ENCODE measurements at places on chromosomes 7 and 10.
A peak's percentile ranks its signal among the peaks of the same experiment; 100 is the strongest.

DNA sequence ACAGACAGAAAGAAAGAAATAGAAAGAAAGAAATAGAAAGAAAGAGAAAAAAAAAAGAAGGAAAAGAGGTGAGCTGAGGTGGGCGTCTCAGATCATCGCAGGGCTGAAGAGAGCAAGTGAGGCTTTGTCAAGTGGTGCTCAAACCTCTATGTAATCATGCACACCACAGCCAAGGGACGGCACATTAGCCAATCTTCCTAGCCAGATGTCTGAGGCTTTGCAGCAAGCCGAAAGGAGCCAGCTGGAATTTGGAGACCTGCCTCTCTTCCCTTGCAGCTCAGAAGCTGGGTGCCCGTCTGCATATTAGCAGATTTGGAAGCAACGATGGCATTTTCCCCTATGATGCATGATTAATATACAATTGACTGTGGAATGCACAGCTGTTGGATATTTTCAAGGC is 52.5 kb downstream of the ADRA2A start:
- DNase-seq, result no peak

- DNase-seq, result no peak
Measured at GRCh38 chr10:114876169-114876568, 54.6 kb downstream of the FHIP2A start.

GRCh38 chr7:46237466-46237865 is 316.4 kb upstream of the IGFBP3 start:
- no peak for DNase-seq

- no peak for DNase-seq
Measured at GRCh38 chr7:141190495-141190894, 116.6 kb downstream of the TMEM178B start.

DNA sequence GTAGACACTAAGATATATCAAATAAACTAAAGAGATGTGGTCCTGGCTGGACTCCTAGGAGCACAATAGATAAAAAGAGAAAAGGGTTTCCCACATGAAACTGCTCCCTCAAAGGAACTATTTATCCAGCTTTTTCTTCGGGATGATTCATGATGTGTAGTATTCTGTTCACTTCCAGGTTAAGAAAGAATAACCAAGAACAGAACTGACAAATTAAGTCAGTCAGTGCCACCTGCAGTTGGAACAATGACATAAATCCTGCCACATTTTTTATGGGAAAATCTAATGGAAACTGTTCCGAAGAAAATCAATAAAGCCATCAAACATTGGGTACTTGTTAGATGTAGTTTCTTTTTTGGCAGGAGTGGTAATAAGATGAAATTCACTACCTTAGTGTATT is 87.1 kb downstream of the POLR1F start:
- no peak for DNase-seq

GRCh38 chr7:96973986-96974385 is 31.4 kb upstream of the DLX6 start:
- DNase-seq, result no peak

DNA sequence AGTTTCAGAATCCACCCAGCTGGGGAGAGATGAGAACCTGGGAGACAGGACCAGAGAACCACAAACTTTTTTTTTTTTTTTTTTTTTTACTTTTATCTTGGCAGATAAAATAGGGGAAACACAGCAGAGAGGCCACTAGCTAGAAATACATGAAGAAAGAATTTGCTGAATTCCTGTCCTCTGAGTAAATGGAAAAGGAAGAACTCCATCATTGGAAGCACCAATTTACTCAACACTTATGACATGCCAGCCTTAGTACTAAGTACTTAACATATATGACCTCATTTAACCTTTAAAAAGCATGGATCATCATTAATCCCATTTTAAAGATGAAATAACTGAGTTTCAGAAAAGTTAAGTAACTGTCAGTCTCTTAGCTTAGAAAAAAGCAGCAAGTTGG is 343.0 kb upstream of the NPSR1 start:
- DNase-seq, result no peak

GRCh38 chr10:86871563-86872183 is 85.7 kb downstream of the MMRN2 start:
- DNase-seq, result no peak

DNA sequence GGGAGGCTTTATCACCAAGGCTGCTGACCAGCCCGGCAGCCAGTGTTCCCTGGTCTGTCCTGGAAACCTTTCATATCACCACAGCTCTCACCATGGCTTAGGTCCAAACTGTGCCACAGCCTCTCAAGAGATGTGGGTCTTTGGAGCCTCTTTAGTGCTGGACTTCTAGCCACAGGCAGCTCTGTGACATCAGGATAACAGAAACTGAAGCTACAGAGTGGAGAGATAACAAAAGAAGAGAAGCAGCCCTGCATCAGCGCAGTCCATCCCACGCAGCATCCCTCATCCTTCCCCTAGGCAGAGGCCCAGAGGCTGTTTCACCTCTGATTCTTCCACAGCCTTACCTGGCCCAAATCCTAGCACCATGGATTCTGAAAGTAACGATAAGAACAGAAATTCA is 187.9 kb upstream of the KMT2E start:
- DNase-seq, result no peak

GRCh38 chr7:136717910-136718557 is 150.4 kb upstream of the CHRM2 start:
- no peak for DNase-seq

DNA sequence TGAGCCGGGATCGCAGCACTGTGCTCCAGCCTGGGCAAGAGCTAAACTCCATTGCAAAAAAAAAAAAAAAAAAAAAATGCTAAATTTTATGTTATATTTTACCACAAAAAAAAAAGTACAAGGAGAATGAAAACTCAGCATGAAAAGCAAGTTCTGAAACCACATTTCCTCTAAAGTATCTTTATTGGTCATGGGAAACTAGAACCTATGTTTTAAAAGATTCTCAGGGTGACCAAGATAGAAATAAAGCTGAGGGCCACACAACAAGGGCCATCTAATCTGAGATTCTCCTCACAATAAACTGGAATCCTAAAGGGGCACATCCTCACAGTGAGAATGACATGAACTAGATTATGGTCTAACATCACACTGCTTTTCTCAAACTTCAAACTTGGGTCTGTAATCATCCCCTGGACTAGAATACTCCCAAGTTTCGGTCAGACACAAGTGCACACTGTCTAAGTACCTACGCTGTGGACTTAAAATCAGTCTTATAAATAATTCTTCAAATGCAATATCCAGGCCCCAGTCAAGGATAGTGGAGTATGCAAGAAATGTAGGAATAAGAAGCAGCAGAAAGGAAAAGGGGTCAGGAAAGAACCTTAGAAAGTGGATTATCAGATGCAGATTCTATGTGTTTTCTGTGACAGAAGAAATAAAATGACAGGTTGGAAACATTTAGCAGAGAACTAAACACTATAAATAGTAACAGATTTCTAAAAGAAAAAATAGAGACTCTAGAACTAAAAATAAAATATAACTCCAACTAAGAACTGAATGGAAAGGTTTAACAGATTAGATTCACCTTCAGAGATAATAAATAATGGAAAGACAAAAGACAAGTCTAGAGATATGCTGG is 49.9 kb downstream of the COA1 start:
- DNase-seq, result no peak

DNA sequence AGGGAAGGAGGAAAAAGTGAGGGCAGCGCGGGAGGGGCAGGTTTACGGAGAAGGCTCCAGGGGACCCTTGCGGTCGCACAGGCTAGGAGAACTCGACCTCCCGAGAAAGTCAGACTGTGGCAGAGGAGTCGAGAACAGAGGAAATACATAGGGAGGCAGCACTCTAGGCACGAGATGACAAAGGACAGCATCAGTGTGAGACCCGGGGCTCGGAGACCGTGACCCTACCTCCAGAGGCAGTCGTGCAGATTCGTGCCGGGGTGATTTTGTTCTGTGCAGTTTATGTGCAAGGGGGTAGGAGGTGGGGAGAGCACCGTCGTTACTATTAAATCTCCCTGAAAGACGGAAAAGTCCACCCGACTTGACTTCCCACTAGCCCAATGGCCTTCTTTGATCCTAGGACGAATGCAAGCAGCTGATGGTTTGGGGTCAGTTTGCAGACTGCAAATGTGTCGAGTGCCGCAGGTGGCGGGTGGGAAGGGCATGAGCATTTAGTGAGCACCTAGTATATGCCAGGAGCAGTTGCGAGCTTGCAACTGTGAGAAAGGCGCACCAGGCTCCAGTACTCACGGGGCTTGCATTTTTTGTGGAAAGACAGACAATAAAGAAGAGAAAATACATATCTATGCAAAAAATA is 674 bp upstream of the OSBPL3 start:
- peak; percentile 43 for DNase-seq

DNA sequence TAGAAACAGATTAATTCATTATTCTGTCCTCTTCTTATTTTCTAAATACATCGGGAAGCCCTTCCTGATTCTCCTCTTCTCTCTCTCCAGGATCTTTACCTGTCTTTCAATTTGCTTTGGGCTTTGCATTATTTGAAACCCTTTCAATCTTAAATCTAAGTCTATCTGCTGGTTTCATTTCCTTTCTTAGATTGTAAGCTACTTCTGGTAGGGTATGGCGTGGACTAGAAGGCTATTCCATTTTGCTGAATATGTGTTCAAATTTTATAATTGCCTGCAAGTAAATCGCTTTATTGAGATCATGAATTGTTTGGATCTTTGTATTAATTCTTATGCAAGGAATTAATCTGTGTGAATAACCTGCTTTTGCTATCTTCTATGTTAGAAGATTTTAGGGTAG is 11.1 kb downstream of the STAM start:
- DNase-seq, result no peak

GRCh38 chr10:3668276-3668965 is 116.6 kb downstream of the KLF6 start:
- DNase-seq, result no peak

DNA sequence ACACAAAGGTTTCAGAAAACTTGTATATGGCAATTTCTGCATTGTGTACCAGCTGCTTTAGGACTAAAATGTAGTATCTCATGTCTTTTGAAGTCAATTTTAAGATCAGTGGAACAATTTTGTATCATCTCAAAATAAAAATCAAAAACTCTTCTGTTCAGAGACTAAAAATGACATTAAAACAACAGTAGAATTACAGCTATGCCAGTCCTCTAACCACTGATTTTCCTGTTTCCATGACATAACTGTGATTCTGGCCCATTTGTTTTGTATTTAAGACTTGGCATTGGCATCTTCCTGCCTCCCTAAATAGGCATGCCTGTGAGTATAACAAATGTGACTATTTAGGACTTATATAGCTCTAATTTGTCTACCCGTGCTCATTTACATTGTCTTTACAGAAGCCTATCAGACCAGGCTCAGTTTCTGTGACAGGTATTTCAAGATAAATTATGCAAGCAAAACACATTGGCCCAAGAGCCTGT is 29.1 kb upstream of the VPS41 start:
- DNase-seq, result no peak

DNA sequence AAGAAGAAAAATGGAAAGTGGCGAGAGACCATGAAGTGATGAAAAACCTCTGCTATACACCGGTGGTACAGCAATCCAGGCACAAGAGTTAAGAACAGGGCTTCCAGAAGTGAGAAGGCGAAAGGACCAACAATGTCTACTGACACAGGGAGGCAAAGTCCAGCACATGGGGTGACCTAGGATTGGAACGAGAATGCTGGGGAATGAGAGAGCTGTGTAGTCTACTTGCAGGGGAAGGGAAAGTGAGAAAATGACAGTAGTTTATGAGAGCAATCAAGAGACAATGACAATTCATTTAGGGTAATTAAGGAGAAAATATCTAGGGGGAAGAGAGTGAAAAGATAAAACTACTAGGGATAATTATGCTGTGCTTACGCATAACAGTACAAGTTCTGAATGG is 169.2 kb downstream of the SLC25A13 start:
- no peak for DNase-seq

- DNase-seq, result no peak
Measured at GRCh38 chr10:130461631-130462030, 325.4 kb downstream of the GLRX3 start.

- peak; percentile 50 for DNase-seq
Measured at GRCh38 chr10:50552308-50552707, 71.4 kb downstream of the SGMS1 start.

DNA sequence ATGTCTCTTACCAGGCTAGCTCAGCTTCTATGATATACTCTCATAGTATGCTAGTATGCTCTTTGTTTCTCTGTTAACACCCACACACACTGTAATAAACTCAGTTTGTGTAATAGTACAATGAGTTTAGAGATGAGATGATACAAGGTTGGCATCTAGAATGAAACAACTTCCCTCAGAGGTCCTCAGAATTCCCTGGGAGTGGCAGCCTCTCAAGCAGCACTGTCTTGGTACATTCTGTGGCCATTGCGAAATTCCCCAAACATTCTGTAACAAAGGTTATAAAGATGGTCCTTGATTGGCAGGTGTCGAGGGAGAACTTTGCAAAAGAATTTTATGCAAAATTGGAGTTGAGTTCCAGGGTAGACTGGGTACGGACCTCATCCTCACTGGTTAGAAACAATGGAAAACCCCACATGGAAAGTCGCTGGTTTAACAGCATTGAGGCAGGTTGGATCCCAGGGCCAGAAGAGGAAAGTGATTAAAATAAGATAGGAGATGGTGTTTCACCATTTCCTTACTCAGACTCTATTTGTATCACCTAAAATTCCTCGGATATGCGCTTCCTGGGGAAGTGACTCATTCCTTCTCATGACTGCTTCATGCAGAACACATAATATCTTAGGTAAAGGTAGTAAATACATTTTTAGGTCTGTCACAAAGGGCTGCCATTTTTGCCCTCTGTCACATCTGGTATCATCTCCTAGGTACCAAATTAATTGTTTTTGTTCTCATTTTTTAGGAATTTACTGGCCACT is 657.8 kb downstream of the SORCS1 start:
- no peak for DNase-seq

DNA sequence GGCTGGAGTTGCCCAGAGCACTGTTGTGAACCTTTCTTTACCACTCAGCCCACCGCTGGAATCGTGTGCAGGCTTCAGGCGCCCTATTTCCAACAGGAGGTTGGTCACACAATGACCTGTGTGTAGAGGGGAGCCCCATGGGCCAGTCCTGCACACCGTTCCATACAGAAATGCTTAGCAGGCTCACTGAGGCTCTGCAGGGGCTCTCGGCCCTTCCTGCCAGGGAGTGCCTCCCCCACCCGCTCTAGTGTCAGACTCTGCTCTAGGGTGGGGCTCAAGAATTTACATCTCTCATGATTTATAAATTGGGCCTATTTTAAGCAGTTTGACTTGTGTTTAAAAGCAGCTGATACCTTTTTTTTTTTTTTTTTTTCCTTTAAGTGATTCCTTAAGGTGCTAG is 42.0 kb downstream of the SHH start:
- no peak for DNase-seq

GRCh38 chr10:119343011-119343601 is 135.7 kb downstream of the GRK5 start:
- no peak for DNase-seq

DNA sequence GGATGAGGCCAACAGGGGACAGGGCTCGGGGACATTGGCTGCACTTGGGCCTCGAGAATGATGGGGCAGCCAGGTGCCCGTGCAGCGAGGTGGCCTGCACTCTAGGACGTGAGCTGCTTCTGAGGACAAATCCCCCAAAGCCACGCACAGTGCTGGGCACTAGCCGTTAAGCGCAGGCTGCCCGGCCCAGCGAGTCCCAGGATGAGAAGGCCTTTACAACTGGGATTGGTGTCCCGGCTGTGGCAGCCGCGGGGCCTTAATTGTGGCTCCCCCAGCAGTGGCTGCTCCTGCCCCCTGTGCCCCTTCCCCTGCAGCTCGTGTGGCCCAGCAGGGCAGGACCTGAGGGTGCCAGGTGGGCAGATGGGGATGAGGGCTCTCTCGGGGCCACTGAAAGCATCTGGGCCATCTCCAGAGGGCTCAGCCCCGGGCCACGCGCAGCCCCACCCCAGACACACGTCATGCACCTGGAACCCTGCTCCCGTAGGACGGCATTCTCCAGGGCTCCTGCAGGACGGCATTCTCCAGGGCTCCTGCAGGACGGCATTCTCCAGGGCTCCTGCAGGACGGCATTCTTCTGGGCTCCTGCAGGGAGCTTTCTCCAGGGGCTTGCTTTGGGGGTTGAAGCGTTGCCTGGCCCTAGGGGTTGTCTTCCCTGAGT is 6.6 kb downstream of the PWWP2B start:
- DNase-seq, result no peak
